Left kidney (tissue), 8 donors: ENCODE measurements at places on chromosomes 2 and 18. TPM values are rescaled to one million over a fixed set of nuclear protein-coding genes. Genes with fewer than 3 reads are reported as not detected.

TACR1 gene
- 2.9 TPM for polyA plus RNA-seq

SRD5A2 gene
- 0.13 TPM for polyA plus RNA-seq

C2orf78 gene
- polyA plus RNA-seq, result not detected

CHRNA1 gene
- 3.7 TPM for polyA plus RNA-seq

IL37 gene
- polyA plus RNA-seq, result 0.40 TPM

- DNase-seq, result no peak
Measured at GRCh38 chr18:9029131-9029530, 73.4 kb upstream of the NDUFV2 start.

GRCh38 chr2:234725528-234726264 lies 226.1 kb upstream of the SH3BP4 start:
- no peak for DNase-seq

- no peak for DNase-seq
Measured at GRCh38 chr2:54646170-54646927, 77.1 kb upstream of the EML6 start.

- no peak for DNase-seq
Measured at GRCh38 chr2:43059183-43059897, 167.1 kb downstream of the ZFP36L2 start.

- DNase-seq, result peak; percentile 79
Measured at GRCh38 chr2:166539340-166540162, 45.5 kb upstream of the SCN7A start.

- no peak for DNase-seq
Measured at GRCh38 chr18:44856157-44856556, 175.5 kb downstream of the SETBP1 start.

DNA sequence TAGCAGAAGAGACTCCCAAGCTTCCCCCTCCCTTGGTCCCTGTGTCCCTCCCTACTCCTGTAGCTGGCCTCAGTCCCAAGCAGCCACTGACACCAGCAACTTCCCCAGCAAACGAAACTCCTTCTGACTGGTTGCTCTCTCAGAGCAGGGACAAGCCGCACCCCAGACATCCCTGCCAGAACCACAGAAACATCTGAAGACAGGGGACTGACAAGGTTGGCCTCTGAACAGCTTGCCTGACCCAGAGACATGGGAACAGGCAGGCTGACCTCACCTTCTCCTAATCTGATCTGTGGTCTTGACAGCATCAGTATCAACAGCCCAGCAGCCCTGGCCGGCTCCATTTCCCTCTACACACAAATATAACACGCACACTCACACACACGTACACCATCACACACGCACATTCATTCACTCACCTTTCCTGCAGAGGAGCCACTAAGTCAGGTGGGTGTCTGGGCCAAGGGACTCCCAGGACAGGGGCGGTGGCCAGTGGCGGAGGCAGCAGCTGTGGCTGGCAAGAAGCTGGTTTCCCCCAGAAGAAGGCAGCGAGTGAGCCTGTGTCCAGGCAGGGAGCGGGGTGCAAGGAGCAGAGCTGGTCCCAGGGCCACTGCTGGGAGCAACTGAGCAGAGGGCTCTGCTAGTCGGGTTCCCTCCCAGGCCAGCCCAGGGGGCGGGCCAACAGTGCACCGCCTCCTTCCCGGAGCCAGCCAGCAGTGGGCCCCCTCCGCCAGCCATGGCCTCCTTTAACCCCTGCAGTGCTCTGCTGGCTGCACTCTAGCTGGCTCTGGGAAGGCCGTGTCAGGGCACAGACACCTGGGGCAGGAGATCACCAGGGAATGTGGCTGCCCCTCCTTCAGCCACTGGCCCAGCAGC lies 59.1 kb downstream of the TNS1 start:
- peak; percentile 80 for DNase-seq

DNA sequence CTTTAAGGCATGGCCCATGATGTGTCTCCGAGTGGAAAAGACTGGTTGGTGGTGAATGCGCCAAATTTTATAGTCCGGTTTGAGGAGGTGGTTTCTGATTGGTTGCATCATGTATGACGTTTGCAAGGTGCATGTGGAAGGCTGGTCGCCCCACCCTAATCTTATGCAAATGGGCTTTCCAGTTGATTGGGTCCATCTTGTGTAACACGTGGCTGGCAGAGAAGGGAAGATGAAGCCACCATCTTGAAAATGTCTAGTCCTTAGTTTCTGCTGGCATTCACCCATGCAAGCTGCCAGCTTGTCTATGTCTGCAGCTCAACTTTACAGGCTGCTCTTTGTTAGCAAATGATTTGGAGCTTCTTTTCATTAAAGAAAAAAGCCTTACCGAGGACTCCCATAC lies 132.2 kb downstream of the PIK3C3 start:
- DNase-seq, result no peak

DNA sequence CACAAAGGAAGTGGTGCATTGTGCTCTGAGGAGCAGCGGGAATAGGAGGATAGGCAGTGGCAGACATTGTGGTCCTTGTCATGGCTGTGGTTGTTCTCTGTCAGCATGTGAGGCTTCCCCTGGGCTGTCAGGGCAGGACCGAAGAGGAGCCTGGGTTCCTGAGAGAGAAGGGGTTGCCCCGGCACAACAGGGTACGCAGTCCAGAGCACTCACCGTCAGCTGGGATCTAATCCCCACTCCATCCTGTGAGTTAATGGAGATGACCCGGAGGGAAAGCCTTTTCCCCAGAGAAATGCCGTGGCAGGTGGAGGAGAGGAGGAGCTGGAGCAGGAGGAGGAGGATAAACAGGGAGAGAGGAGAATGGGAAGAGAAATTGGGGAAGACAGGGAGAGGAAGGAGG lies 396.7 kb upstream of the HS6ST1 start:
- no peak for DNase-seq

DNA sequence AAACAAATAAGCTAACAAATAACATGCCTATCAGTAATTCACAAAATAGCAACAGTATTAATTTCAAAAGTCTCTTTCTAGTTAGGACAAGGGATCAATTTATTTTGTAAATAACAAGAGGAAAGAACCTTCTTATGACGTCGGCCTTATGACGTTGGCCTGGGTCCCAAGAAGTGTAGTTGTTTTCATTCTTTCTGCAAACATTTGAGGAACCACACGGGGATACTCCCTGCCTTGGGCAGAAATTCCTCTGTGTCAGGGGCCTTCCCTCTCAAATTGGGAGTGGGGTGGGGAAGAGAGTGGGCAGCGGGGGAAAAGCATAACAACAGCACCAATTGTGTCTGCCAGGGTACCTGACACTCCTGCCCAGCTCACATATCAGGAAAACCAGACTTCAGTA lies 1.3 kb downstream of the CCDC68 start:
- DNase-seq, result no peak

DNA sequence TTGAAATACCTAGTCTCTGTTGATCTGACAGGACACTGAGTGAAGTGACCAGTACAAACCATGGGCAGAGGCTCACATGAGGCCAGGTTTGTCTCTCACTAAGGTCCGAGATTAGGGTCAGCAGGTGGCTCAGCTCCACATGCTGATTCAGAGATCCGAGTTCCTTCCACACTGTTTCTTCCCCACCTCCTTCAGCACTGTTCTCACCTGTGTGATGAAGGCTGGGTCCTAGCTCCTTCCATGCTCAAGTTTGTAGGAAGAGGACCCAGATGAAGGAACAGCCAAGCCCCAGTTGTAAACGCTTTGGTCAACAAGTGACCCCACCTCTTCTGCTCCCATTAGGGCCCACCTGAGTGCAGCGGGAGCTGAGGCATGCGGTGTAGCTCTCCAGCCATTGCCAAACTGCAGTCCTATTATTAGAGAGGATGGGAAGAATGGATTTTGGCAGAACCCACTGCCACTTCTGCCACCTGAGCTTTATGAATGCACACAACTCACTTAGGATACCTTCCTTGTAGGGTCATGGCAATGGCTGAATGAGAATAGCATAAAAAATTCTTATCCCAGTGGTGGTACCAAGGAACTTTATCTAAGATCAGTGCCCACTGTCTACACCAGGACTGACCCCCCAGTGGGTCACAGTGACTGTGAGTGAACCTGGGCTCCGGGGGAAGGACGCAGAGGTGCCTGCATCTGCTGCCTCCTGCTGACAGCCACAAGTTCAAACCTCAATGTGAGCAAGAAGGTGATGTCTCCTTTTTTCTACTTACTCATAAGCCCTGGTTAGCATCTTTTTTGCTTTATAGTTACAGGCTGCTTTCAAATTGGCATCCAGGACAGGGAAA lies 324.8 kb upstream of the HS6ST1 start:
- DNase-seq, result no peak

DNA sequence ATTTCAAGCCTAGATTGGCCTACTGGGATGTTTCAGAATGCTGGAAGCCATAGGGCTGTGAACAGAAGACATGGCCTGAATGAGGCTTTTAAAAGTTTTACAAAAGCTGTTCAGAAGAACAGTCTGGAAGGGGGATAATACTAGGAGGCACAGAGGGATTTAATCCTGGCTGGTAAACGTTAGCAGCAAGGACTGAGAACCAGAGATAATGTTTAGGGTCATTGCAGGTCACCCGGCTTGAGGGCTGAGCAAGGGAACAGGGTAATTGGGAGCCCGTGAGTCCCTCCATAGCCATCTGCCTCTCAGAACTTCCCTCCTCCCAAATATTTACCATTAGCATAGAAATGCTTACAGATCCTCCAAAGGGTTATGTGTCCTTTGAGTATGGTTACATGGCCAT lies 765.4 kb downstream of the TMEM182 start:
- no peak for DNase-seq

DNA sequence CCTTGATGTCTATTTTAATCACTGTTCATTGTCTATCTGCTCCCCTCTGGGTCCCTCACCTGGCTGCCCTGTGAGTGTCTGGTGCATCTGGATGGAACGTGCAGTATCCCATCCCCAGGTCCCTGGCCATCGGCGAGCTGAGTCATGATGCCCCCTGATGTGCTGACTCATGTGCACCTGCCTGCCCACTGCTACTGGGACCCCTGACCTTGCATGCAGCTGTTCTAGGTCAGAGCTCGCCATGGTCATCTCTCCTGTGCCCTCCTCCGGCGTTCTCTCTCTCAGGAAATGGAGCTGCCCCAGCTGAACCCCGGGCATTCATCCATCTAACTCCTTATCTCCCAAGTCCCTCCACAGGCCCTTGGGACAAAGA lies 516.2 kb upstream of the HS6ST1 start:
- no peak for DNase-seq
